A549 (cell line): ENCODE measurements at places on chromosomes 4 and X.

- DNase-seq: no peak
These were observed 226.1 kb upstream of the AR start for GRCh38 chrX:67317725-67318124.

DNA sequence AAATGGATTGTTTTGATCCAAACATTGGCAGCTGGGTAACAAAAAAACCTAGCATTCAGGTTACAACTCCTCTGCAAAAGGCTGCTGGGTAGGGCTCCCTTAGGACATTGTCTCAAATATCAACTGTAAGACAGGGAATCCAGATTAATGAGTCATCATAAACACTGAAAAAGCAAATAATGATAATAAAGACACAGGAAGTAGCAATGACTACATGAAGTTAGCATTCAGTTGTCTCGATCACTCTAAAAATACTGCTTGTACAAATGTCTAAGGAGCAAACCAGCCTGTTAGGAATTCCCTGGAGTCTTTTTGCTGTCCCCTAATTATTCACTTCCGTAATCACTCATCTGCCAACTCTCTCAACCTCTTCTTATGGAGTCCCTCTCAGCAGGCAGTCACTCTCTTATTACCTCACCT, 259.2 kb downstream of the GPC3 start:
- DNase-seq: peak; percentile 57

DNA sequence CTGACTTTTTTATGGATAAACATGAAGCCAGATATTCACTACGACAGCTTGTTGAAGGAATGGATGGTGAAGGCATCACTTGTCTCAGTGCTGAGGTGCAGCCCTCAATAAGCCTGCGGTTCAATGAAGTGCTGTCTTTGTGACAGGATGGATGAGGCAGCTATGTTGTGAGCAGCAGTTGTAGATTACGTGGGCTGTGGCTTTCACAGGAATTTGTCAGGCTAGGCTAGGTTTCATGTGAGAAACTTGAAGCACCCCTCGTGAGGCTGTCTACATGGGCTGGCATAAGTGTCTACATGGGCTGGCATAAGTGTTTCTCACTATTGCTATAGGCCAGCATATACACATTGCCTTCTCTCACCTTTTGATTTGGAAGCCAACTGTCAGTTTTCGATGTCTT, 1050.0 kb downstream of the ADGRL3 start:
- no peak for DNase-seq

GRCh38 chr4:168293386-168293975, 25.1 kb downstream of the DDX60 start:
- no peak for DNase-seq

DNA sequence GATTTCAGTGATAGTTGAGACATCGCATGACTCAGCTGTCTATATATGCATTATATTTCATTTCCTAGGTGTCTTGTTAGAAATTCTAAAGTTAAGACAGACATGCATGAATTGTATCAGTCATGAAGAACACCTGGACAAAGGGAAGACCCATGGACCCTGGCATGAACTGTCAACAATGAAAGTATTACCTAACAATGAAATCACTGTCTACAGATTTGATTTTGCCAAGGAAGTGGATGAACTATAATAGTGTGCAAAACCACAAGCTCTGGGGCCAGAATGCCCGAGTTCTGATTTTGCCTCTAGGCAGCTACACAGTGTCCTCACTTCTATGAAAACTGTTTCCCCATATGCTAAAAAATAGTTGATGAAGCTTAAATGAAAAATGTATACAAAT, 386.1 kb downstream of the NLGN4X start:
- no peak for DNase-seq

GRCh38 chrX:2554891-2555290, 54.1 kb upstream of the DHRSX start:
- no peak for DNase-seq

GRCh38 chr4:1058997-1059665, 47.7 kb downstream of the FGFRL1 start:
- DNase-seq: no peak

DNA sequence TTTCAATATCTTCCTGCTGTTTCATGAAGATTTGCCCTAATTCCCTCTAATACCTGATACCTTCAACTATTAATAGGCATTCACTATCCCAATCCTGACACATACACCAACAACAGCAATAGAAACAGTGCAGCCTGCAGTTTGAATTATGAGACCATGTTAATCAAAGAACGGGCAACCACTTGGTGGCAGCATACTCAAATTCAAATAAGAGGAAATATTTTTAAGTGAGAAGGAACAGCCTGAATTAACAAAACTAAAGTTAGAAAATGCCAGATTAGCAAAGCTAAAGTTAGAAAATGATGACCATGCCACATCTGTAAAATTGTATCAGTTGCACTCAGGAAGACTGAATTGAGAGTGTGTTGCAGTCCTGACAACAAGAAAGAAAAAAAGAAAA, 204.9 kb downstream of the SMARCA1 start:
- peak; percentile 30 for DNase-seq

- no peak for DNase-seq
These were observed 141.0 kb downstream of the TSPAN5 start for GRCh38 chr4:98517218-98518021.
